ENCODE measurements at places on chromosomes 12 and 14.

DNA sequence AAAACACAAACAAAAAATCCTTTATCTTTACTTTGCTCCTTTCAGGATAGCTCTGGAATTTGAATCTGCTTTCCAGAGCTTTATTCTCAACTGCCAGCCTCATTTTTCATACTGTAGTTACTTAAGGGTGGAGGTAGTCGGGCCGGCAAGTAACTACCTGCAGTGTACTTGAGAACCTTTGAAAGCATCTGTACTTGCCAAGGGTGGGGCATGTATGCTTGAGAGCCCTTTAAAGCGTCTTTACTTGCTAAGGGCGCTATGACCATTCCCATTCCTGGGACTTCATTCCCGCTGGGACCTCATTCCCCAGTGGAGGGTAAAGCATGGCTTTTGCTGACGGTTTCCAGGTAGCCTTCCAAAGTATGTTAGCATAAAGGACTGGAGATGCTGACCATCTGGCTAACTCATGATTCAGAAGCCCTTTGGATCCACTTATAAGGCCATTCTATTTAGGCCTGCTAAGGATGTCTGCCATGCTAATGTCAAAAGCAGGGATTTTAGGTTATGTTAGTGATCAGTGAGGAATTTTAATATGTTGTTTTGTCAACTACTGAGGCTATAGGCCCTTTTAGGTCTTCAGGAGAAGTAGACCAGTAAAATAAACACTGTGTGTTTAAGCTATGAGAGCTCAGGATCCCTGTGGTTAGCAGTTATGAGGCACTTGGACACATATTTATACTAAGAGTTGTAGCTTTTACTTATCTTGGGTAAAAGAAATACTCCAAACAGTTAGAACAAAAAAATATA, 74.9 kb downstream of the CRADD start:
- DNase-seq: no peak

DNA sequence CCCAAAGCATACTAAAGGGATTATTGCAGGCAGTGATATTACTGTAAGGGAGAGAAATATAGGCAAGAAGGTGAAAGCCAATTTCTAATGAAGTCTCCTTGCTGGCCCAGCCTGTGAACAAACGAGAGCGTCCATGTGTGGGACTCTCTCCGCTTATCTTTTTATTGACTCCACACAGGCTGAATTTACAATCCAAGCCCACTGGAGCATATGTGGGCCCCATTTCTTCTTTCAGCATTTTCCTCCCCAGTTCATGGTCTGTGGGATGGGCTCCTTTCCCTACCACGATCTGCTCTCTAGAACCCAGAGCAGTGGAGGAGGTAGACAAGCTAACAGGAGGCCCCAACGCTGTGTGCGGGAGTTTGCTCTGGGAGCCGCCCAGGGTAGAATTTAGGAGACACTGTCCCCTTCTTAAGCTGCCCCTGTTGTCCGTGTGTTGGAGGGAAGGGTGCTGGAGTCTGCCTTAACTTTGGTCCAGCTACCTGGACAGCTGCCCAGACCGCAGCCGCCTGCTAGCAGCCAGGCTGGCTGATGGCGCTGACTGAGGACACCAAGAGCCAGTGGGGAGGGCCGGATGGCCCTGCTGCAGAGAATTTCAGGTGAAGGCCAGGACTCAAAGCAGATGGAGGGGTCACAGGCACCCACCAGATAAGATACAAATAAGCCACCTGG, 3.2 kb upstream of the HOXC11 start:
- no peak for DNase-seq

DNA sequence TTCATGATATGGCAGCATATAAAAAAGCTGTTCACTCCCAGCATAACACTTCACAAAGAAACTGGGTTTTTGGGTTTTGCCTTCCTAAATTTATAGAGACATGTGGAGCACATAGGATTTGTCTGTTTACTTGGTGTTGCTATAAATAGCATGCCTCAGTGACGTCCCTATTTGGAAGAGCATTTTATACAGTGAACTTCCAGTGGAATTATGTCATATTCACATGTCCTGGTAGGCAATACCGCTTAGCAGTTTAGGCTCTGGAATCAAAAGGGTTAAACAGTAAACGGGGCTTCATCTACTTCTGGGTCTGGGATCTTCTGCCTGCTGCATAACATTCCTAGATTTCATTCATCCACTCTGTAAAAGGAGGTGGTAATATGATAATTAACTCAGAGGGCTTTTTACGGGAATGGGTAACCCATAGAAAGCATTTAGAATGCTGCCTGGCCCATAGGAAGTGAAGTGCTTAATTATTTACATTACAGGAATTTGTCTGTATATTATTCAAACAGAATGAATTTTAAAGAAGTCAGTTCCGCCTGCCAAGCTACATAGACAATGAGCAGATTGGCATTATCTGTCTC, 396.1 kb downstream of the TMTC2 start:
- DNase-seq: no peak

GRCh38 chr12:21813751-21814150, 39.2 kb upstream of the KCNJ8 start:
- DNase-seq: no peak

GRCh38 chr12:21538061-21538653, 12.1 kb downstream of the SPX start:
- no peak for DNase-seq

DNA sequence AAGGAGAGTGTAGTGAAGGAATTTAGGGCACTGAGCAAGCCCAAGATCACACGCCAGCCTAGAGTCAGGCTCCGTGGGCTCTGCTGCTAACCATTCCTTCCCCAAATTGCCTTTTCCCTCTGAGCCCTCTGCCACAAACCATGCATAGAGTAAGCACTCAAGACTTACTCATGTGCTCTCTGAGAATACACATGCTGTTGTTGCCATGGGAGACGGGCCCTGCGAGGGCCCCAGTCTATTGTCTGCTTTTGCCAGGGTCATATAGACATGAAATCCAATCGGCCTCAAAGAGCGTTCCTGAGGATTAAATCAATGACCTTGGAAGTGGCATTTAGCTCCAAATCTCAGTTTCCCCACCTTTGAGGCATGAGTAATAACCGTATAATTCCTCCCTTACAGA, 48.7 kb upstream of the WSCD2 start:
- DNase-seq: no peak

DNA sequence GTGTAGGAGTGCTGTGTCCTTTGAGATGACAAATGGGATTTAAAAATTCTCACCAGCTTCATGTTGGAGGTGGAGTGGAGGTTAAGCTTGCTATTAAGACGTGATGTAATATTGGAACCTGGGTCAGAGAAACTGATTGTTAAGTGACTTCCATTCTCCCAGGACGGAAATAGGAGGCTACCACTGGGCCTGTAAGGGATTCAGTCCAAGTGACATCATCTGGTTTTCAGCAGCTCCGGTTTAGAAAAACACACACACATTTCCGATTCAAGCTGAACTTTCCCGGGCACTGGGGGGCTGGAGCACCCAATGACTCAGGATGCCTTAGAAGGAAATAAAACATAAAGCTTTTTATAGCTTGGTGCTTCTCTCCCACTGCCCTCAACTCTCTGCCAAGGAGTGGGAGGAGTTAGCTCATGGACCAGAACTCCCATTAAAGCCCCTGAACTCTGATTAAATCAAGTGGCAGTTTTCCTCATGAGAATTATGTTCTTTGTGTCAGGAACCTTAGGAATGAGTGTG, 12.4 kb downstream of the CALM1 start:
- no peak for DNase-seq

GRCh38 chr12:101671833-101672232, 25.6 kb upstream of the CHPT1 start:
- no peak for DNase-seq

- DNase-seq: no peak
Measured at GRCh38 chr14:68680541-68681051, 112.3 kb downstream of the ZFP36L1 start.

DNA sequence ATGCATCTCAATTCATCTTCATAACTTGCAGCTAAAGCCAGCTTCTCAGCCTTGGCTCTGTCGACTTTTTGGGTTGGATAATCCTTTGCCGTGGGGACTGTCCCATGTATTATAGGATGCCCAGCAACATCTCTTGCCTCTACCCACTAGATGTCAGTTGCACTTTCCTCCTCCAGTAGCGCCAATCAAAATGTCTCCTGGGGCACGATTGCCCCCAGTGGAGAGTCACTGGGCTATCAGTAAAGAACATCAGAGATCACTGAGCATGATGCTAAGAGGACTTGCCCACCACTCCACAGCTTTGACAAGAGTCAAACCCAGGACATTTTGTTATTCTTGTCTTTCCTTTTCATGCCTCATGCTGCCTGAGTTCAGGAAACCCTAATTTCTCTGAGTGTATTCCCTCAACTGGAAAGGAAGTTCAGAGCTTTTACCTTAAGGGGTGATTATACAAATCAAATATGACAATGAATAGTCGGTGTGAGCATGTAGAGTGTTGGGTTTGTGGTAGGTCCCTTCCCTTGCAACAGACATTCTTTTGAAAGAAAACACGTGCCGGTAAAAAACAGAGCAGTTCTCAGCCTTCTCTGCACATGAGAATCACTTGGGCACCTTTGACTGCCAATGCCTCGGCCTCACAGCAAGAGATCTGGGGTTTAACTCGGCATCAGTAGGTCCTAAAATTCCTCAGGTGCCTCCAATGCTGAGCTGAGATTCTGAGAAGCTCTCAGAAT, 980.6 kb downstream of the VRK1 start:
- DNase-seq: no peak

- DNase-seq: no peak
Measured at GRCh38 chr14:92619671-92620456, 106.3 kb downstream of the RIN3 start.

DNA sequence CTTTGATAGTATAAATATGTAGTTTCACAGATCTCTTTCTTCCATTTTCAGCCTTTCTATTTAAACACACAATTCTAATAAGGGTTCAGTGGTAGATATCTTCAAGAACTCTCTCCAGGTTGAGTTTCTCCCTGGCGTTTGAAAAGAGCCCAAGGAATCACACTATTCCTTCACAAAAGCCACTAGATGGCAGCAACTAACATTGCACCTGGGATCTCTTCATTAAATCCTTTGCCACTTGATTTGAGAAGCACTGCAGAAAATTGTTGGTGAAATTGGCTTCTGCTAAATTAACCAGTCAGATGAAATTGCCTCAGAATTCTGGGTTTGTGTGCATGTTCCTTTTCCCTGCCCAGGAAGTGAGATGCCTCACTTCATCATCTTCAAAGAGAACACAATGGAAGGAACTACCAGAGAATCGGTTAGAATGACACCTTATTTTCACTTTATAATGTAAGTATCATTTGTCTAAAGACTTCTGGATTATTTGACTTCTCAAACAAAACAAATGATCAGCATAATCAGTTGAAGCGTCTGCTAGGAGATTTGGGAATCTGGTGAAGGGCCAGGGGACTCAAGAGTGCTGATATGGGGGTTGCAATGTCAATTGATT, 6.8 kb downstream of the CCDC198 start:
- DNase-seq: no peak

GRCh38 chr12:128779901-128780300, 43.9 kb downstream of the SLC15A4 start:
- no peak for DNase-seq

- no peak for DNase-seq
Measured at GRCh38 chr12:4140581-4141301, 132.8 kb upstream of the CCND2 start.

DNA sequence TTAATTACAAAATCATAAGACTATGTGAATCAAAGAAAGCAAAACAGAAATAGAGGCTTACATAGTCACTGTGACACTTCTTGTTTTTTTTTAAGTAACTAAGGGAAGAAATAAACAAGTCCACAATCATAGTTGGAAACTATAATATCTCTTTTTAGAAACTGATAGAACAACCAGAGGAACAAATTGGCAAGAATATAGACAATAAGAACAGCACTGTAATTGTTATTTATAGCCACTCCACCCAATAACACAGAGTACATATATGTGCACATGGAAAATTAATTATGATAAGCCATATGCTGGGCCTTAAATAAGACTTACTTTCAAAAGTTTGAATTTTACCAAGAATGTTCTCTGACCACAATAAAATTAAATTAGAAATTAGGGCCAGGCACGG, 101.1 kb downstream of the PLEKHG7 start:
- DNase-seq: no peak

GRCh38 chr12:131826097-131826928, 1.9 kb upstream of the MMP17 start:
- DNase-seq: no peak

GRCh38 chr14:73759183-73759713, 45.1 kb upstream of the PNMA1 start:
- DNase-seq: peak; percentile 39

GRCh38 chr12:57533108-57533507, 10.5 kb downstream of the MBD6 start:
- no peak for DNase-seq

GRCh38 chr12:99278899-99279298, 368.7 kb upstream of the GARIN6 start:
- DNase-seq: no peak

- DNase-seq: no peak
Measured at GRCh38 chr12:110503432-110503831, 1.3 kb downstream of the RAD9B start.

DNA sequence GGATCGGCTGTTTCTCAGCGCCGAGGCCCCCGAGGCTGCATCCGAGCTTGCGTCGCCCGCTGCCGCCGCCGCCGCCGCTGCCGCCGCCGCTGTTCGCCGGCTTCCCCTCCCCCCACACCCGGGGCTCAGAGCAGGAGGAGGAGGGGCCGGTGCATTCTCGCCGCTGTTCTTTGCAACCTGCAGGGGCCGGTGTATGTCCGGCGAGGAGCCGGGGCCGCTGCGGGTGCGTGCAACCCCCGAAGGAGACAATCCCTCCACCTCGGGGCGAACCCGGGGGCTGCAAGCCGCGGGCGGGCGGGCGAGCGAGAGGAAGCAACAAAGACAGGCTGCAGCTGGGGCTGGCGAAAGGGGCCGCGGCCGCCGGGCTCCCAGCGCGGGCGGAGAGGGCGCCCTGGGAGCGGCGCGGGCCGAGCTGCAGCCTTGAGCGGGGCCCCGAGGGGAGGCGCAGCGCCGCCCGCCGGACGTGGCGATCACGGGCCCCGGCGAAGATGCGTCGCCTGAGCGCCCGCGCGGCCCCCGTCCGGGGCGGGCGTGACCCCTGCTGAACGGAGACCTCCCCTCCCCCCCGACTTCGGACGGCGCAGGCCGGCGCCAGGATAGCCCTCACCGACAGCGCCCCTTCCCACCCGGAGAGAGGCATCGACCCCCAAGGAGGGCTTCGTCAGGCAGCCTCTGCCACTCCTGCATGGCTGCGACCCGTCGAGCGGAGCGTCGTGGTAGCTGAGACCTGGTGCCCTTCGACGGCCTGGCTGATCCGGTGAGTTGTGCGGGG, 702 bp downstream of the FAM222A start:
- DNase-seq: peak; percentile 44

DNA sequence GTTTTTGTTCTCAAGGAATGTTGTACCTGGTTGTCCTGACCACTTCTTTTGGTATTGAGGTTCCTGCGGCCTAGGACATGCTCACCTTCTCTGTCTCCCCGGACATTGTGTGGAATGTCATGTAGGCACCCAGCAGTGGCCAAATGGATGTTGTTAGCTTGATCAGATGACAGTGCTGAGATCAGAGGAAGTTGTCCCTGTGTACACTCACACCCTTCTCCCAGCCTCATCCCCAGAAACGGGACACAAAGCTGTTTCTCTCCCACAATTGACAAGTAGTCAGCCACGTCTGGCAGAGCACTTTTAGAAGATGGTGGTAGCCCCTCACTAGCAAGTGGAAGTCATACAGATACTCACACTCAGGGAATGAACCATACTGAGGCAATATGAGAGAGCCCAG, 3.0 kb downstream of the PLEKHH1 start:
- DNase-seq: no peak

- no peak for DNase-seq
Measured at GRCh38 chr14:78363008-78363407, 192.8 kb downstream of the NRXN3 start.

GRCh38 chr12:7019043-7019569, 830 bp upstream of the LPCAT3 start:
- no peak for DNase-seq
